Dermis blood vessel endothelial cell (primary cell): ENCODE measurements at places on chromosomes 13 and 19. TPM values are rescaled to one million over a fixed set of nuclear protein-coding genes. Genes with fewer than 3 reads are reported as not detected.

The LEUTX gene
- total RNA-seq = not detected in 2 replicates

- DNase-seq = no peak
Observed at GRCh38 chr13:37069597-37070103, 10.2 kb upstream of the SUPT20H start.

GRCh38 chr13:94946039-94946438 is 233.7 kb upstream of the SOX21 start:
- no peak for DNase-seq

The SLC44A2 gene
- total RNA-seq = 67.7 and 132 TPM in 2 replicates

GRCh38 chr19:57664269-57665127 is 4.2 kb upstream of the ZSCAN4 start:
- DNase-seq = peak; percentile 43

The ADGRE3 gene
- not detected in 2 replicates for total RNA-seq

DNA sequence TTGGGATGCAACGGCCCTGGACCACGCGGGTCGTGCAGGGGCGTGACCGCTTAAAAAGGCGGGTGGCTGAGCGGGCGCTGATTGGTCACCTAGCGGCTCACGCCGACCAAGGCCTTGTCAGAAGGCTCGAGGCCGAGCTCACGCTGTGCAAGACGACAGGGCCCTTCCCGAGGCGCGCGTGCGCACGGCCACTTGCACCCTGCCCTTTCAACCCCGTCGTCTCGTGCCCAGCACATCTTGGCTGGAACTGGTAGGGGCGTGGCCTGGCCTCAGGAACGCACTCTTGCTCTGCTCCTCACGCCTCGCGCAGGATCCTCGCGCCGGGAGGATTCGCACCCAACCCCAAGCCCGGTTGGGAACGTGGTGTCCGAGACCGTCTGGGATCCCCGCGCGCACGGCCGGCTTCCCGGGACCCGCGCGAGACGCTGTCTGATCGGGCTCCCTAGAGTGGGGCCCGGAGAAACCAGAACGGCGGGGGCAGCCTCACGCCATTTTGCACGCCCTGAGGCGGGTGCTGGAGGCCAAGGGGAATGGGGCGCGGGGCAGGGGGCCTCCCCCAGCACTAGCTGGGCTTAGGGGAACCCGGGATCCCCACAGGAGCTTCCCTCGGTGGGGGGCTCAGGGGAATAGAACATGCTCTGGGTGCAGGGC is at the start of gene MEIOSIN:
Gene MEIOSIN, plus strand, starts transcription at position 280 of the 651 bp plus-strand sequence. CDS start 1,938 bp downstream, outside the sequence.
- no peak for DNase-seq

- DNase-seq = no peak
Observed at GRCh38 chr13:52785739-52786138, 46.1 kb upstream of the CNMD start.

DNA sequence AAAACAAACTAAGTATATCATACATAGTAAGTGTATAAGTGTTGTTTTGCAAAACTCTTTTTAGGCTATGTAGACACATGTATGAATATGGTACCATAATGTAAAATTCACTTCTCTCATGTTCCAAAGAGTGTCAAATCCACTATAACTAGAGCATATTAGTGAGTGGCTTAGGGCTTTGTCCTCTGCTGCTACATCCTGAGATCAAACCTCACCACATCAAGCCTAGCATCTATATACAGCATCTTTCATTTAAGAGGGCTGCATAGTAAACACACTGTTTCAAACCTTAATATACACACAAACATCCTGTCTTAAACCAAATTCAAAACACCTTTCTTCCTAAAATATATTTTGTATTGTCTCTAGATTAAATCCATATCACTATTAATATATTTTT is 38.7 kb downstream of the ELF1 start:
- DNase-seq = peak; percentile 31

- peak; percentile 40 for DNase-seq
Observed at GRCh38 chr13:20513466-20513995, 12.1 kb downstream of the CRYL1 start.

DNA sequence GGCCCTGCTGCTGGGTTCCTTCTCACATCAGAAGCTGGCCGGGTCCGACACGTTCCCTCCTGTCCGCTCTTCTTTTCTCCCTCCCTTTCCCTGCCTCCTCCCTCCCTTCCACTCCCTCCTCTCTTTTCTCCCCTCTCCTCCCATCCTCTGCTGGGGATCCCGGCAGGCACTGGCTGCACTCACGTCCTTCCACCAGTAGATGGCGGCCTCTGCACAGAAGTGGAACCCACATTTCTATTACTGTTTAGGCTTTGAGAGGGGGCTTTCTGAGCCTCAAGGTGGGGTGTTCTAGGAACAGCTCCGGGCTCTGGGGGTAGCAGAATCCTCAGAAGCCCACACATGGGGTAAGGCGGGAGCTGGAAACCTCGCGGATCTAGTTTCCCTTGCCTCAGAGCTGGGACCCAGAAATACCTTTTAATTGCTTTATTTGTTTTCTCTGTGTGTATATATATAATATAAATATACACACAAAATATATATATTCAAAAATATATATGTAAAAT is 294.2 kb downstream of the ZNF536 start:
- peak; percentile 52 for DNase-seq

DNA sequence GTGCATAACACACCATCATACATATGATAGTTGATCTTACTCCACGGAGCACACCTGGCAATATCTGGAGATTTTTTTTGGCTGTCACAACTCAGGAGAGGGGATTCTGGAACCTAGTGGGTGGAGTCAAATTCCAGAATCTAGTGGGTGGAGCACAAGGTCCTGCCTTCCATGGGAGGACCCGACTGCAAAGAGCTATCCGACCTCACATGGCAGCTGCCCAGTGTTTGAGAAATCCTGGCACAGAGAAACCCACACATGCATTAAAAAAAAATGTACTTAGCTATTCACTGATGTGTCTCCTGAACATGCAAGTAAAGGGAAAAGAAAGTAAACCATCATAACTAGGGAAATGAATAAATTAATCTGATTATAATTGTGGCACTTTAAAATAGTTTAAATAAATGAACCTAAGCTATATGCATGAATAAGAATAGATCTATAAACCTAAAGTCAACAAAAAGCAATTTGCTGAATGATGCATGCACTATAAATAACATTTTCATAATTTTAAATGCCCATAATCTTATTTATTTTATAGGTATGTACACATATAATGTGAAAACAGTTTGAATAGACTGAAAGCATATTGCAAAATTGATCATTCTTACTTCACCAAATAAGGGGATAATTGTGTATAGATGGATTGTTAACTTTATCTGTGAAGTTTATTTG is 300.3 kb downstream of the MYO16 start:
- DNase-seq = no peak

- DNase-seq = no peak
Observed at GRCh38 chr13:59016250-59016649, 1147.5 kb downstream of the DIAPH3 start.
